ENCODE measurements at places on chromosomes 1 and 21.
A peak's percentile ranks its signal among the peaks of the same experiment; 100 is the strongest.

DNA sequence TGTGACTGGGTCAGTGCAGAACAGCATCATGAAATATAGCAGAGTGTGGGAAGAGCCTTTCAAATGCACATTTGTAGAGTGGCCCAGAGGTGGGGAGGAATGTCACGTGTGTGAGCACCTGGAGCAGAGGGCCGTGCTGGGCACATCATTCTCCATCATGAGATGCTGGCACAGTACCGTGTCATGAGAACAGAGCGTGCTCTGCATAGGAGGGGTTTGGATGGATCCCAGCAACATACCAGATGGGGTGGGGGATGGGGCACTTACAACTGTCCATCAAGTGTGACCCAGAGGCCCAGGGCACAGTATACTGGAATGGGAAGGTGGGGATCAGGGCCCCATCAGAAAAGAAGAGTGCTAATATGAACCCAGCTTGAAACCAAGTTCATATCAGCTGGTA, 182.0 kb downstream of the LMX1A start:
- no peak for DNase-seq

- DNase-seq: no peak
These were observed 1371.8 kb upstream of the PRMT6 start for GRCh38 chr1:105684714-105685113.

- no peak for DNase-seq
These were observed 4.1 kb downstream of the HEYL start for GRCh38 chr1:39635205-39635870.

GRCh38 chr1:185087746-185088145, 42.4 kb downstream of the RNF2 start:
- no peak for DNase-seq

DNA sequence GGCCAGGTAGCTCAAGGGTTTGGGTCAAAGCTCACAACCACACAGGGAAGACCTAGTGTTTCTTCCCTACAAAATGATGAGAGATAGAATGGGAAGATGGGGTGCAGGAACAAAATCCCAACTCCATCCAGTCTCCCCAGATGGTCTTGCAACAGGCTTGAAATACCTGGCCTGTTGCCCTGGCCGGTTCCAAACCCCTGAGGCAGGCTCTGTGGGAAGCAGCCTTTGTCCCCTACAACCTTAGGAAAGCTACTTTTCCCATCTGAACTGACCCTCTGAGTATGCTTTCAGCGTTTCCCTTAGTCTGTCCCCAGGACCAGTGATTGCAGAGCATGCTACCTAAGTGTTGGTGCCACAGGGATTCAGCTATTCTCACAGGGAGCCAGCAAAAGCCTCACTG, 104.0 kb downstream of the GDAP2 start:
- no peak for DNase-seq

DNA sequence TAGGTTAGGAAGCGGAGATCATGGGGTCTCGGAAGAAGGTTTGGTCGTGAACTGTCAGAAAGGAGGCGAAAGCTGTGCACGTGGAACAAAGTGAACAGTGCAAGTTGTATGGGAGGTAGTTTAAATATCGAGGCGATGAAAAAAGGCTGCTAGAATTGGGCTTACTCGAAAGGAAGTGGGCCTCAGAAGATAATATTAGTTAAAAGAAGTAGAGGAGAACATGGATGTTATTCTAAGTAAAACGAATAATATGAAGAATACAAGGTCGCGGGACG, 571 bp downstream of the WDR3 start:
- DNase-seq: no peak

GRCh38 chr21:36347962-36348328, 27.9 kb downstream of the MORC3 start:
- DNase-seq: peak; percentile 22

GRCh38 chr1:158674302-158674701, 12.2 kb downstream of the SPTA1 start:
- DNase-seq: no peak

DNA sequence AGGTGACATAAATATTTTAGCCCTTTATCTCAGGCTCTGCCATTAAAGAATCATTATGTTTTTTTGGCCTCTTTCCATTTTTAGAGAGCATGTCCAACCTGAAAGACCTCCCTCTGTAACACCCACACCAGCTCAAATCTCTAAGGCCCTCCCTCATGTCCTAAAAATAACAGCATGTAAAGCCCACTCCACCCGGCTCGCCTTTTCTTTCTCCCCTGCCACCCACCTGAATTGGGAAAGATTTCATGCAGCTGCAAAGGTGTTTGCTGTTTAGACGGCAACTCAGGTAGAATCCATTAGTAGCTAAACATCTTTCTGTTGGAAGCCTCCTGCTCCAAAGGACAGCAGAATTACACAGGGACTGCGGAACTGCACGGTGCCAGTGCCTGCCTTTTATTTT, 79.9 kb downstream of the DMRTA2 start:
- DNase-seq: no peak

DNA sequence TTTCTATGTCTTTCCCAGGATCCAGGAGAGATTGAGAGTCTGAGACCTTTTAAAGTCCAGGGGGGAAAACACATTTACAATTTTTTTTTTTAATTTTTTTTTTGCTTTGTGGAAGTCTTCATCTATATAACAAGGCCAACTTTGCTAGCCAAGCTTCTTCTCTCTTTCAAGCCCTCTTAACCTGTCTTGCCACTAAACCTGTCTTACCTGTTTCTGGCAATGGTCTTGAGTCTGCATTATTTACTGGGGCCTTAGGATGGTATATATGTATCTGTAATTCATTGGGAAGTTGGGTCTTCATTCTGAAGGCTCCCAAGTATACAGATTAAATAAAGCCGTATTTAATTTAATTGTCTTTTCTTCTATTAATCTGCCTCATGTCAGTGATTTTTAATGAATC, 750.9 kb upstream of the B3GALT2 start:
- DNase-seq: no peak
